GM12865 (cell line): ENCODE measurements at places on chromosomes 12 and 14.

DNA sequence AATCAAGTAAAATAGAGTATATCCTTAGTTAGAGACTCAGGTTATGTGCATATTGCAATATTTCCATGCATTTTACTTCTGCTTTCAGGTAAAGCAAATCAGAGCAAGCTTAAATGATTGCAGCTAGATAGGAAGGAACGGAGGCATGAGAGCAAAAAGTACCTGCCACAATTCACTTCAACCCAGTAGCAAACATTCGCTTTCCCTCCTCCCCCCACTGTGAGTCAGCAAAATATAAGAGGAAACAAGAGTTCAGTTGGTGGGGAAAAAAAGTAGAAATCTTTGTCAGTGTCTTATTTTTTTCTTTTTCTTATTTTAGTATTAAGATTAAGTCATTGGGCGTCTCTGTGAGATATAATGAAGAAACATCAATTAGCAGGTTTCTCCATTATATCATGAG lies 475.4 kb downstream of the NPAS3 start:
- no peak for DNase-seq

DNA sequence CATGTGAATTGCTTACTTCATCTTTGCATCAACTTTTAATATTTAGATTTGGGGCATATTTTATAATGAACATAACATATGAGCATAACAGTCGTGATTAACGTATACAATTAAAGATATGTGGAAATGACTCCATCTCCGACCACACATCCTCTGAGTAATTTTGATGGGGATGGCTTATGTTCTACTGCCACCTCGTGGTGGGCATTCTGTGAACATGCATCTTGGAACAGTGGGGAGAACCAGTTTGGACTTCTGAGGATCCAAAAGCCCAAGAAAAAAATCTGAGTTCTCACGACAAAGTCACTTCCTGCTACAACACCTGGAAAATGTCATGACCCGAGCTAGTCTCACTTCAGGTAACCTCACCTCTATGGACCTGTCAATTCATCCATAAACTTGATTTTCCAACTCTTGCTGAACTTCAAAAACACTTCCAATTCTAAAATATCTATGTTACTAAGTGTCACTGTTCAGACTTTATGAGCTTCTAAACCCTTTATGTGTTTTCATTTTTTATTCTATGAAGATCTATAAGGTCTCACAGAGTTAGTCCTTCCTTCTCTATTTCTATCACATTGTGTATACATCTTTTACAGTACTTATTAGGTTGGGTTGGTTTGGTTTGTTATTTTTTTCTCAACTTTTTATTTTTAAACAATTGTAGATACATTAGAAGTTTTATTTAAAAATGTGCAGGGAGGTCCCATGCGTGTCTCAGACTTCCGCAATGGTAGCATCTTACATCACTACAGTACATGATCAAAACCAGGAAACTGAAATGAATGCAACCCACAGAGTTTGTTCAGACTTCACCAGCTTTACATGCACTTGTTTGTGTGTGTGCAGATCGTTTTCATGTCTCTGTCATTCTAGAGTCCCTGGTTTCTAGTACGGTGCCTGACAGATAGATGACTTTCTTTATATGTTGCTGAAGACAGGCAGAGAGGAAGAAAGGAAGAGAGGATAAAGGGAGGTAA lies 38.2 kb upstream of the STAB2 start:
- DNase-seq, result peak; percentile 85

DNA sequence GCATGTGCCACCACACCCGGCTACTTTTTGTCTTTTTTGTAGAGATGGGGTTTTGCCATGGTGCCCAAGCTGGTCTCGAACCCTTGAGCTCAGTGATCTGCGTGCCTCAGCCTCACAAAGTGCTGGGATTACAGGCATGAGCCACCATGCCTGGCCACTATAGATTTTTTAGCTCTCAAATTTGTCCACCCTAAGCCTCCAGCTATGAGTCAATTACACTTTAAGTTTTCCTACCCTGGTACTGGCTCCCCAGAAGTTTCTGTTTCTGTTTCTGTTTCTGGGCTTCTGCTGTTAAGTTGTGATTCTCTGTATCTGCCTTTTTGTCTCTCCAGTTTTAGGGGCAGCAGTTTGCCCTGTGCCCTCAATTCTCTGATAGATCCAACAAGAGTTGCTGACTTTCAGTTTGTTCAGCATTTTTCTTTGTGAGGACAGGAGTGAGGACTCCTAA lies 4.4 kb upstream of the TINF2 start:
- peak; percentile 80 for DNase-seq

DNA sequence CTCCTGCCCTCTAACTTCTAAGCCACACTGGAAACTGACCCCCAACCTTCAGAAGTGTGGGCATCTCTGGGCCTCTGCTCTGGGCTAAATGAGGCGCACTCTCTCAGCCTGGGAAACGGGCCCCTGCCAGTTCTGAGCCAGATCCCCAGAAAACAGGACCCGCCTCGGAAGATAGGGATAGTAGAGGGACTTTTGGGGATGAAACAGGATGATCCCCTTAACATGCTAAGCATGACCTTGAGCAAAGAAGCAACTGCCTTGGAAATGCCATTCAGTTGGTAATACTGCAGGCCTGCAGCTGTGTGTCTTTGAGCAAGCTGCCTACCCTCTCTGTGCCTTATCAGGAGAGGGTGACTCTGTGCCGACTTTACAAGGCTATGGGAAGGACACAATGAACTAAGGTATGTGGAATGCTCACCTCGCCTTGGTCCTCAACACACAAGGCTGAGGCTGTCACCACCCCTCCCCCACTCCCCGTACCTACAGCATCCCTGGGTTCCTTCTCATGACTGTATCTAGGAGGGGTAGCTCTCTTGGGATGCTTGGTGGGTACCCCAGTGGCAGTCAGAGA lies 54.0 kb downstream of the NCOR2 start:
- no peak for DNase-seq

DNA sequence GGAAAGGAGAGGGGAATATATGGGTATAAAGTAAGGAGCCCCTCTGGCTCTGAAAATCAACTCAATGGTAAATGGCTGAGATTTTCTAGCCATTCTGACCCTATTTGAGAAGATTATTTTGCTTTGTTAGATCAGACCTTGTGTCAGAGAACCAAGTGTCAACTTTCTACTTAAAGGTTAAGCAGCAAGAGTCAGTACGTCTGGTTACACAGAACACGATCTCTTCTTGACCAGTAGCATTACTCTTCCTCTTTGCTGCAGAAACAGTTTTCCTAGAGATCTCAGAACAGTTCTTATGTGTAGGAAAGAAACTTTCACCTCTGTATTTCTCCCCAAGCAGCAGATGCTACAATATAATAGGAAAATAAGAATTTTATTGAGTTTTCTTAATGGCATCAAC lies 47.4 kb upstream of the BTG1 start:
- DNase-seq, result no peak

GRCh38 chr12:27207615-27208413 lies 36.3 kb upstream of the STK38L start:
- DNase-seq, result peak; percentile 94

GRCh38 chr12:5586201-5586600 lies 154.3 kb downstream of the NTF3 start:
- no peak for DNase-seq

DNA sequence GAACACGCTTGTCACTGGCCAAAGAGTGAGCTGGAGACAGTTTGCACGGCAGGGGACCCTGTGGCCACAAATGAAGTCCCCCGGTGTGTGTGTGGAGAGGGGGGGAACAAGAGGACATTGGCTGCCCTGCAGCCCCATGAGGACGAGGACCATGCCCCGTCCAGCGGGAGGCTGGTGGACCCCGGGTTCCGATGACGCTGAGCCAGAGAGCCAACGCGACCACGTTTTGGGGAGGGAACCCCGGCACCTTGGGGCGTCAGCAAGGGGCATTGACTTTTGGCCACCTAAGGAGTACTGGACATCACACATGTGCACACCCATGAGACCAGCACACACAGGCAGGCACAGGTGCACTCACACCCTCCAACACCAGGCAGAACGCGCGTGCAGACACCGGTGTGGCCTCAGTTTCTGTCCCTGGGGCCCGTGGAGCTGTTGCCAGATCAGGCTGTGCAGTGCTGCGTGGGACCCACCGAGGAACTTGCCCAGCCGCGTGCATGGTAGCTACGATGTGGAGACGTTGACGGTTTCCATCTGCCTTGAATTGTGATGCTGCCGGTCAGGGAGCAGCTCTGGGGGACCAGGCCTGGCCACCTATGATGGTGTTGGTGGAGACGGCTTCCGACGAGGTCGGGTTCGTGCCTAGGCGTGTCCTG lies 26.5 kb downstream of the NOC4L start:
- no peak for DNase-seq

DNA sequence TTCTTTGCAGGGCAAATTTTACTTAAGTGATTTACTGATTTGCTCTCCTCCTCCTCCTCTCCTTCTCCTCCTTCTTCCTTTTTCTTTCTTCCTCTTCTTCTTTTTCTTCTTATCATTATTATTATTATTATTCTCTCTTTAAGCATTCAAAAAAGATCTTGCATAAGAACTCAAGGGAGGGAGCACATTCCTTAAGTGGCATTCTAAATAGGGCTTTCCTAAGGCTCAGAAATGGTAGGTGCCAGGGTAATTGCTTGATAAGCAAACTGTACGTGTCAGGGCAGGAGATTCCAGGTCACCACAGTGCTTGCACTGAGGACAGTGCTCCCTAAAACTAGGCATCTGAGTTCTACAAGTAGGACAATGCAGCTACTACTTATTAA lies 92.4 kb downstream of the SPTSSA start:
- no peak for DNase-seq

GRCh38 chr14:85529803-85530574 lies at the start of gene FLRT2:
Gene FLRT2 (plus strand): TSS chr14:85530144. CDS start chr14:85621515, 91,371 bp downstream.
- DNase-seq, result no peak

GRCh38 chr12:28235015-28235414 lies 44.8 kb downstream of the CCDC91 start:
- DNase-seq, result no peak

DNA sequence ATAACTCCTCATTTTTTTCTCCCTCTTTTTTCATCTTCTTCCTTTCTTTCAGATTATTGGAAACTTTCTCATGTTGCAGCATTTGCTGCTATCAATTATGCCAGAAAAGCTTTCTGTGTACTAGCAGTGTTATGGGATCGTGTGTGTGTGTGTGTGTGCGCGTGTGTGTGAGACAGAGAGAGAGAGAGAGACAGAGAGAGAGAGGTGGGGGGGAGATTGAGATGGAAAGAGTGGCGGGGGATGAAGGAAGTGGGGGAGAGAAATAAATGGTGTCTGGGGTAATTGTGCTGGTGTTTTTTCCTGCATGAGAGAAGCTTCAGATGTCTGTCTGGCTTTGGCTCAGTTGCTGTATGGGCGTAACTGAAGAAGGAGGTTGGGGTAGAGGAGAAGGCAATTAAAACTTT lies 268.9 kb downstream of the RAD51B start:
- DNase-seq, result no peak

DNA sequence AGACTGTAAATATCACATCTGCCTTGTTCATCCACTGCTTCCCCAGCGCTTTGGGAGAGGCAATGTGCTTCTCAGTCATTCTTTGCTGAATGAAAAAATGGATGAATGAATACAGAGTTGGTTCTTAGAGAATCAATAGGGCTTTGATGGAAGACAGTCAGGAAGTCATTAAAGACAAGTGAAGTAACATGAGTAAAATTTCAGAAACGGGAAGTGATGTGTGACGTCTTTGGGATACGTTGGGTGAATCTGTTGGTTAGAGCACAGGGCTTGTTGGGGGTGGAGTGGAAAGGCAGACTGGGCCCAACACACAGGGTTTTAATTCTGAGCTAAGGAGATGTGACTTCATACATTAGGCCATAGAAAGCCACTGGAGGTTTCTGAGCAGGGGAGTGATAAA lies 39.0 kb upstream of the NRXN3 start:
- no peak for DNase-seq

GRCh38 chr12:1918081-1918883 lies at the start of gene CACNA2D4:
Gene CACNA2D4 (minus strand): TSS chr12:1918652. CDS start chr12:1918473, 179 bp downstream.
- no peak for DNase-seq

DNA sequence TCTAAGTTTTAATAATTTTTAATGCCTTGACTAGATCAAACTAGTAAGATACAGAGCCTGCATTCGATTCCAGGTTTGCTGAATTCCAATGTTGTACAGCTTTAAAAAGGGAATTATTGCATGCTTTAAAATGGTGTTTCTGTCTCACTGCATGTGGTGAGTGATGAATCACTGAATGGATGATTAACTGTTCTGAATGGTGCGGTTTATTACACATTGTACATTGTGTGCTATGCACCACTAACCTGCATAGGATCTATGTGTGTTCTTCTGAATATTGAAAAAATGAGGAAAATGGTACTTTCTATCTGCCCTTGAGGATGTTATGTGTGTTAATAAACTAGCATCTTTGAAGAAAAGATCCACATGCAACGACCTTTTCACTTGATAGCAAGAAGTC lies 231.7 kb downstream of the NRXN3 start:
- no peak for DNase-seq

GRCh38 chr12:123938679-123939480 lies 33.8 kb downstream of the CCDC92 start:
- DNase-seq, result no peak
